ENCODE measurements at places on chromosomes 12 and 14. TPM values are rescaled to one million over a fixed set of nuclear protein-coding genes. Genes with fewer than 3 reads are reported as not detected.

GRCh38 chr14:96060186-96060933, 21.2 kb downstream of the C14orf132 start:
- DNase-seq = no peak

GRCh38 chr14:32201816-32202490, at the start of gene RNU6-7:
RNU6-7 (plus strand) TSS chr14:32202045.
- DNase-seq = no peak

DNA sequence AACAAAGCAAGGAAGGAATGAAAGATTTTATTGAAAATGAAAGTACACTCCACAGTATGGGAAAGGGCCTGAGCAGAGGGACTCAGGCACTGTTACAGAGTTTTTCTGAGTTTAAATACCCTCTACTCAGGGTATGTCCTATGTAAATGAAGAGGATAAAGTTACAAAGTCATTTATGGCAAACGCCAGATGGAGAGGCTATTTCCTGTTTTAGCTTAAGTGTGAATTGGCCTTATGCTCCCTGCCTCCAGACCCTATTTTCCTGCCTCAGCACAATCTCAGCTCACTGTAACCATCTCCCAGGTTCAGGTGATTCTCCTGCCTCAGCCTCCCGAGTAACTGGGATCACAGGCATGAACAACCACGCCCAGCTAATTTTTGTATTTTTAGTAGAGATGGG, 6.8 kb upstream of the PHC1 start:
- no peak for DNase-seq

DNA sequence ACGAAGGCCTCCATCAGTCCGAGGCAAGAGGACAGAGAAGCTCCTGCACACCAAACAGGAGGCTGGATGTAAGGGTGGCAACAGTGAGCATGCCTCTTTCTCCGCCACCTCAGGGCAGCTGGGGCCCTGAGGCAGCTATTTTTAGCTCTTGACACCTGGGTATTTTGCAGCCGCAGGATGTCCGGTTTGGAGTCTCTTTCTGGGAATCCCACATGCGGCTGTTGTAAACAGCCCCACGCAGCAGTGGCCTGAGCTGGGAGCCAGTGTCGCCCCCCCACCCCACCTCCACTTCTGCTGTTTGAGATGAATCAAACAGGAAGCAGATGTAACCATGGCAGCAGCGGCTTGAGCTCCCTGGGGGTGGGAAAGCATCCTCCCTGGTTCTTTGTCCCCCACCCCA, 11.7 kb downstream of the HDAC7 start:
- no peak for DNase-seq

GRCh38 chr12:89373763-89374572, 21.7 kb upstream of the DUSP6 start:
- no peak for DNase-seq

Gene SLC25A21
- 1.2 TPM for total RNA-seq

Gene DIO2
- total RNA-seq = 4.8 TPM

Gene KRT85
- not detected for total RNA-seq

DNA sequence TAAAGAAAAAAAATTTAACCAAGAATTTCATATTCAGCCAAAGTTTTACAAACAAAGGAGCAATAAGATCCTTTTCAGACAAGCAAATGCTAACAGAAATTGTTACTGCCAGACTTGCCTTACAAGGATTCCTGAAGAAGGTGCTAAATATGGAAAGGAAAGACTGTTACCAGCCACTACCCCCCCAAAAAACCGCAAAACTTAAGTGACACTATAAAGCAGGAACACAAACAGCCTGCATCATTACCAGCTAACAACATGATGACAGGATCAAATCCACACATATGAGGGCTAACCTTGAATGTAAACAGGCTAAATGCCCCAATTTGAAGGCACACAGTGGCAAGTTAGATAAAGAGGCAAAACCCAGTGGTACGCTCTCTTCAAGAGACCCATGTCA, 55.7 kb downstream of the APOBEC1 start:
- no peak for DNase-seq

GRCh38 chr12:2779281-2779680, 15.5 kb upstream of the FKBP4 start:
- DNase-seq = no peak

Measured in posterior vena cava (tissue), 2 donors.